NCI-H1105 (cell line): ENCODE measurements at places on chromosomes 4 and X.

DNA sequence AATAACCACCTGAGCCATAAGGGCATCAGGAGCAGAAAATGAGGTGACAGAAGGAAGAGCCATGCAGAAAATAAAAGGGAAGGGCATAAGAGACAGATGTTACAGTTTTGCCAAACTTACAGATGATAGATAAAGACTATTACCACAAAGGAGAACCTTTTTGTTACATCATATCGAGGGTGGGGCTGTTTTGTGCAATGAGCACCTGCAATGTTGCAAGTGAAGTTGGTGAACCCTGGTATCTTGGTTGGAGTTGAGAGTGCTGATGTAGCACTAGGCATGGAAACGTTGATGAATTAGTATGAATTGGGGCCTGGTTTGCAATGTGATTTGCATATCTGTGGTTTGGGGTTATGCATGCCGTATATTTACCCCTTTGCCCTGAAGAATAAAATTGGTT is 119.8 kb upstream of the TEX13D start:
- no peak for DNase-seq

GRCh38 chr4:38149997-38150671 is 189.9 kb downstream of the PTTG2 start:
- DNase-seq = no peak

- DNase-seq = no peak
These were observed 91.0 kb downstream of the PHOX2B start for GRCh38 chr4:41657561-41657960.

- no peak for DNase-seq
These were observed 27.3 kb downstream of the RAP2C start for GRCh38 chrX:132191938-132192337.

- DNase-seq = no peak
These were observed 68.7 kb downstream of the ATG4A start for GRCh38 chrX:108160309-108160708.
